ENCODE measurements at places on chromosomes 4 and X.

DNA sequence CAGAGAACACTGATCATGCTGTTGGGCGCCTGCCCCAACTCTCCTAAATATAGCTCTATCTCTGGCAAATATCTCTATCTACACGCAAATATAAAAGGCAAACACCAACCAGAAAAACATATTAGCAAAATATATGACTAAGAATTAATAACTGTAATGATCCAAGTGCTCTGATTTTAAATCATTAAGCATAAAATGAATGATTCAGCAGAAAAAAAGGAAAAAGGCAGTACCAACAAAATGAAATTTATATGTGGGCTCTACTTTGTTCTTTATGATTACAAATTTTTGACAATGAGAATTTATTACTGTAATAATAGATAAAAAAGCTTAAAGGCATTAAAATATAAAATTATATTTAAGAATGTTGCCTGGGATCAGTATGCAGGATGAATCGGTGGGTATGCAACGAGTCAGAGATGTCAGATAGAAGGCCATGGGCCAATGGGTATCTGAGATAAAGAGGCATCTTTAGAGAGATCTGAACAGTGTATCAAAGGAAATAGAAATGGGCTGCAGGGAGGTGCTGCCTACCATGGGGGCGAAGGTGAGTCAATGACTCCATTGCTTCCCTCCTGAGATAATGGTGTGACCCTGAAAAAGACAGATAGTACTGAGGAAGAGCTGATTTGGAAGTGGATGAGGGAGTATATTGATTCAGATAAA, 234.8 kb downstream of the SCFD2 start:
- DNase-seq = no peak

- DNase-seq = no peak
Measured at GRCh38 chr4:9859810-9860209, 78.4 kb downstream of the DRD5 start.

DNA sequence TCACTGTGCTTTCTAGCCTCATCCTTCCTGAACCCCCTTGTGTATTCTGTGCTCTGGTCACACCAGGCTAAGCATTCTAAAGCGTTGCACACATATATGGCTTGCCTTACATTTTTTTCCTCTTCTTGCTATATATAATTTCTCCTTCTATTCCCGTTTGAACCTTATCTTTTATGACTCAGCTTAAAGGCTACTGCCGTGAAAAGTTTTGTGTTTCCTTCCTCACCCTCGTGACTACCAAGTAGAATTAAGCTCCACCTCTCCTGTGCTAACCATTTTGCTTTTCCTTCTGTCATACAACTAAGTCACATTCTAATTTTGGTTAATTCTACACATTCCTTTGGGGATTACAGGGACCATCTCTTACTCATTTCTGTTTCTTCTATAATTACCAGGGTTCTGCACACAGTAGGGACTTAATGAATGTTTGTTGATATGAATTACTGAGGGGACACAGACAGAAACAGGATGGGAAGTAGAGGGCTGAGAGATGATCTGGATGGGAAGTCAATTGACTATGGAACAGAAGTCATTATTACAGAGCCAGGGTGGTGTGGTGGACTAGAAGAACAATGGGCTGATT, 67.1 kb downstream of the DOCK11 start:
- no peak for DNase-seq

DNA sequence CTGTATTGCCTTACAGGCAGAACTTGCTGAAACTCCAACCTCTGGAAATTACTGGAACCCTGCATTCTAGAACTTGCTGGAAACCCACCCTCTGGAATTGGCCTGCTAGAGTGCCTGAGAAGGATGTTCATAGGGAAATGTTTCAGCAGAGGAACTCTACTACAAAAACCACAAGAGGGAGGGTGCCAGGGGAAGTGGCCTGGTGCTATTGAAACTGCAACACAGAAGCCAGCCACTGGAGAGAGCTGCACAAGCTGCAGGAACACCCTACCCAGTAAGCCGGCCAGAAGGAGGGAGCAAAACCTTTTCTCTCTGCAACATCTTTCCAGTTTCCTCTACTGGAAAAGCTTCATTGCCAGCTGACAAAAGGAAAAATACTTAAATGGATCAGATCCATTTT, 2.5 kb upstream of the BRWD3 start:
- DNase-seq = peak; percentile 47

GRCh38 chr4:2385516-2385915, 32.9 kb downstream of the ZFYVE28 start:
- no peak for DNase-seq

- no peak for DNase-seq
Measured at GRCh38 chrX:30493348-30493747, 84.2 kb downstream of the TASL start.

DNA sequence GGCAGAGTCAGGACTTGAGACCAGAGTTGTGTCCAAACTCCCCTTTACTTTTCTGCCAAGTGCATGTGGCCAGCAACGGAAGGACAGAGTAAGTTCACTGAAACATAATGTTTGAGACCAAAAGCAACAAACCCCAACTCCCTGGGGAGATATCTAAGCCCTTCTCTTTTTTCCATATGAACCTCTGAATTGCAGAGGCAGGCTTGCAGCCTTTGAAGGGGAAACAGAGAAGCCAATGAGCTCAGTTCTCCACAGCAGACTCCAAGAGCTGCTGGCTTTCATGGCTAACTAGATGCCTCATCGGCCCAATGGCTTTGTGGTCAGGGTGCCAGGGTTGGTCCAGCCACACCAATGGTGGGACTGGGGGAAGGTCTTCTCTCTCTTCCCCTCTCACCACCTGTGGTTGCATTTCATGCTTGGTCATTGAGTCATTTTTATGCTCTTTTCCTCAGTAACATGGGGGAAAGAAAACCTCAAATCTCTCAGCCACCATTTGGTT, 34.0 kb downstream of the STARD8 start:
- DNase-seq = no peak

GRCh38 chr4:80075995-80076675, 3.1 kb upstream of the ANTXR2 start:
- DNase-seq = no peak

DNA sequence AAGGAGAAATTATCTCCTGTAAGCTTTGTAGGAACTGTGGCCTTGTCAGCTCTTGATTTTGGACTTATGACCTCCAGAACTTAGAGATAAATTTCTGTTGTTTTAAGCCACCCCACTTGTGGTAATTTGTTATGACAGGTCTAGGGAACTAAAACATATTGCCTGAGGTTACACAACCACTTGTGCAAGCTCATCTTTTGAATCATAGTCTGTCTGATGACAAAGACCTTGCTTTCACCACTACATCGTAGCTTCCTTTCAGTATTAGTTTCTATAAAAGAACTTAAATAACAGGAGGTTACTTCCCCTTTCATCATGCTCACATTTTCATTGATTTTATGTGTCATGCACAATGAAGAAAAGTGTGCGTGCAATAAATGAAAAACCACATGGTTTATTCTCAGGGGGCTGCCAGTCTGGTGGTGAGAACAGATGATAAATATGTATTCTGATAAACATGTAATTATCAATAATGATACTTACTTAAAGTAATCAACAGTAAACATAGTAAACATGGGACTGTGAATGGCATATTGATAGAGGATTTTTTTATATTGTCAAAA, 690.0 kb upstream of the HS3ST1 start:
- DNase-seq = peak; percentile 19

DNA sequence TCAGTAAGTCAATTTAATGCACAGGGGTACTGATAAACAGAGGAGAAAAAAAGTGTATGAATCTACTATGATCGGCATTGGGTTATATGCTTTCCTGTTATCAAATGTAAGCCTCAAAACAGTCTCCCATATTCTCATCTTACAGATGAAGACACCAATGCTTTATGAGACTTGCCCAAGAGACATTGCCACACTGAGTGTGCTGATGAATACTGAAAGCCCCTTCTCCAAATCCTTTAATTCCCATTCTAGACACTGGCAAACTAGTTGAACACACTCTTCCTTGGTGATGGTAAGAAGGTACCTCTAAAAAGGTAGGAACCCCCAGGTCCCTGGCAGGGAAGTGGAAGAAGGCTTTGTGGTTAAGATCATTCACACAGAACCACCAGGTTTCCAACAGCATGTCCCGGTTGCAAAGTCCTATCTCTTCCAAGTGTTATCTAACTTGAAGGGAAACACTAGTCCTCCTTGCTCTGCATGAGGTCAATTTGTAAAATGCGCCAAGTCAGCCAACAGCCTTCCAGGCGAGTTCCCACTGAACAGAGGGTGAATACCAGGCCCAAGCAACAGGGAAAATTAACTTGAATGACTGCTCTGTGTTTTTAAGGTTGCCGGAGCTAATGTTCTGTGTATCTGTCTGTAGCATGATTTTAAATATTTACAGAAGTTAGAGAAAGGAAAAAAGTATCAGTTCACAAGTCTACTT, 5.1 kb downstream of the SETD7 start:
- no peak for DNase-seq

DNA sequence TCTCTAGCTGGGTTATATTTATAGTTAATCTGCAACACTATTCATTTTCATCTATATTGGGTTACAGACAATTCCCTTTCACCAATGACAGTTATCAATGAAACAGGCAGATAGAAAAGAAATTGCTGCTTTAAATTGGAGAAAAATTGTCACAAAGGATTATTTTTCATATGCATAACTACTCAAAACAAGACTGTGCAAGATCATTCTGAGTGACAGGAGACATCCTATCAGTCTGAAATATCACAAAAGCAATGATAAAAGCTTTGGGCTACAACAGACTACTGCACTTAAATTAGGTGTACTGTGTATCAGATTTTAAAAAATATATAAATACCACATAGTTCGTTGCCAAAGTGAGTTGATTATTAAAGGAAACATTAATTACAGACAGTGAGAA, 722.6 kb downstream of the ARAP2 start:
- no peak for DNase-seq
